ENCODE measurements at places on chromosomes 5 and 9.

- DNase-seq: peak; percentile 16
Measured at GRCh38 chr5:138354926-138355378, 2.5 kb downstream of the KDM3B start.

DNA sequence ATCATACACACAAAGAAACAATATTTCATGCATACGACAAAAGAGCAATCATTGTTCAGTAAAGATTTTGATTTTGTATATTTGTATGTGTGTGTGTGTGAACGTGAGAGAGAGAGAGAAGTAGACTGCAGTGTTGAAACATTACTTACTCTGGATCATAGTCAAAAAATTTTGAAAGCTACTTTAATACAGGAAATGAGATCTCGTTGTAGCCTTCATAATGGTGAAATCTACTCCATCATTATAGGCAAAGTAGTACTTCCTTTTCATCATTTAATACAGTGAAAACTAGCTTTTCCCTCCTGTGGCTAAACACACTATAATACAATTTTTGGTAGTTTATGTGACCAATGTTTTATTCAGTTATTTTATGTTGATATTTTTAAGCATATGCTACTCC is 1427.7 kb upstream of the C9orf72 start:
- no peak for DNase-seq

DNA sequence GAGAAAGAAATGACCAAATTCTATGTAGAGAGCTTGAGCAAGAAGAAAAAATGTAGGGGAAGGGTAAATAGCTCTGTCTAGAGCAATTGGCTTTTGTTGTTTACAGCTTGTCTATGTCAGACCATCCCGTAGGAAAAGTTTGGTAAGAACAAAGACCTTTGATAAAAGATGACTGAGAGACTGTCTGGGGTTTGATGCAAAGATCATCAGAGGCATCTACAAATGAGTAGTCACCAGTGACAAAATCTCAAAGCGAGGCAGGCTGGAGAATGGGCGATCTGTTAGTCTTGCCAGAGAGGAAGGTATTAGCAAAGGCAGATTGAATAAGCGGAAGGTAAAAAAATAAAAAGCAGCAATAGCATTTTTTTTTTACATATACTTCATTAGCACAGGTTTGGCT is 125.0 kb upstream of the RASGRF2 start:
- DNase-seq: no peak

GRCh38 chr5:80960531-80961375 is 590 bp downstream of the RASGRF2 start:
- DNase-seq: peak; percentile 35

GRCh38 chr5:14415024-14415697 is 166.4 kb upstream of the OTULINL start:
- no peak for DNase-seq

Data from endothelial cell (in vitro differentiated cells).